ENCODE measurements at places on chromosomes 12 and 14.

DNA sequence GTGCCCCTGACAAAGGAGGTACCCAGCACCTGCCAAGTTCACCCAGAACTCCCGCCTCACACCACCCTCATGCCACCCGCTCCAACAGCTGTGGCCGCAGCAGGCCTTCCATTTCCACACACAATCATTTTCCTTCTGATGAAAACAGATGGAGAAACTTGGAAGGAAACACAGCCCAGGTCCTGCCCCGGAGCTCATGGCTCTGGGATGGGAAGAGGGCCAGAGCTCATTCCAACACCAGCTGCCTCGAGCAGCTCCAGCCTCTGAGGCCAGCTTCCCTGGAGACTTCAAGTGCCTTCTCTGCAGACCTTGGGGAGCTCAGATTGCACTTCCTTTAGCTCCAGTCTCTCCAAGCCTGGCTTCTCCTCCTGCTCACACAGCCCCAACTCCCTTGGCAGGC lies 55.1 kb upstream of the CMKLR1 start:
- DNase-seq = peak; percentile 12

GRCh38 chr12:31533470-31533869 lies 57.5 kb downstream of the DENND5B start:
- DNase-seq = no peak

DNA sequence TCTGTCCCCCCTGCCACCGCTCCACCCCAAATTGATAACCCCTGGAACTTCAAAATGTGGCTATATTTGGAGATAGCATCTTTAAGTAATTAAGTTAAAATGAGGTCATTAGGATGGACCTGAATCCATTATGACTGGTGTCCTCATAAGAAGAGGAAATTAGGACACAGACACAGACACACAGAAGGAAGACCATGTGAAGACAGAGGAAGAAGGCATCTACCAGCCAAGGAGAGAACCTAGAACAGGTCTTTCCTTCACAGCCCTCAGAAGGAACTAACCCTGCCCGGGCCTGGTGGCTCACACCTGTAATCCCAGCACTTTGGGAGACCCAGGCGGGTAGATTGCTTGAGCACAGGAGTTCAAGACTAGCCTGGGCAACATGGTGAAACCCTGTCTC lies 3.6 kb upstream of the HRK start:
- no peak for DNase-seq

GRCh38 chr14:74980398-74980730 lies 22.4 kb upstream of the EIF2B2 start:
- no peak for DNase-seq

GRCh38 chr14:101130861-101131260 lies 227.3 kb upstream of the RTL1 start:
- DNase-seq = no peak

All from stromal cell of bone marrow (primary cell).